Stimulated activated CD4-positive, alpha-beta T cell treated with anti-CD3 and anti-CD28 coated beads, Interleukin-4, amount 100 ng/mL, for 24 hours (primary cell): ENCODE measurements at places on chromosomes 2 and 18.

GRCh38 chr2:227016894-227017293 lies 147.1 kb downstream of the COL4A4 start:
- DNase-seq: no peak

DNA sequence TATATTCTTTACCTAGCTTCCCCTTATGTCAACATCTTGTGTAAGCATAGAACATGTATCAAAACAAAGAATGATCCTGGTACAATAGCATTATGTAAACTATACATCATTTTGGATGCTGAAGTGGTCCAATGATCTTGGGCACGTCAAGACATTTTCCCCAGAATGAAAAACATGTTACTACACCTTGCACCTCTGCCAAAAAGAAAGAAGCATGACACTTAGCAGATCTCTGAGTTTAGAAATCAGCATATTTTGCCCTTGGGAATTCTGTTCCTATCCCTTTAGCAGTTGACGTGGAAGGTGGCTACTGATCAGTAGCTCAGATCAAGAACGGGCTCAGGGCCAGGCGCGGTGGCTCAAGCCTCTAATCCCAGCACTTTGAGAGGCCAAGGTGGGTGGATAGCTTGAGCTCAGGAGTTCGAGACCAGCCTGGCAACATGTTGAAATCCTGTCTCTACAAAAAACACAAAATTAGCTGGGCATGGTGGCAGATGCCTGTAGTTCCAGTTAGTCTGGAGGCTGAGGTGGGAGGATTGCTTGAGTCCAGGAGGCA lies 1.7 kb upstream of the LCLAT1 start:
- DNase-seq: no peak

DNA sequence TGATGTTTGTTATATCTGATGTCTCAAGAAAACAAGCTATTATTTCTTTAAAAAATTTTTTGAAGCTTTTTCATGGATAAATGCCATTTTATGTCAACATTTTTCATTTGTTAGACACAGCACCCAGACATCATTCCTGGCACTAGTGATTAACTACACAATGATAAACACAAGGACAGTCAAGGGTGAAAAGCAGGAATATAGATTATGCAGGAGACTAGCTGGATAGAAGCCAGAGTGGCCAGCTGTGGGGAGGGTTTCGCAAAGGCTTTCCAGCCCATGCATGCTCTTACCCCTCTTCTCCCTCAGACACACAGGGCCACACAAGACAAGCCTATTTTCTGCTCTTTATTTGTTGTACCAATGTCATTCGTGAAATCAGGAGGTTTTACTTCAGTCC lies 127.1 kb upstream of the TTC39C start:
- DNase-seq: no peak

DNA sequence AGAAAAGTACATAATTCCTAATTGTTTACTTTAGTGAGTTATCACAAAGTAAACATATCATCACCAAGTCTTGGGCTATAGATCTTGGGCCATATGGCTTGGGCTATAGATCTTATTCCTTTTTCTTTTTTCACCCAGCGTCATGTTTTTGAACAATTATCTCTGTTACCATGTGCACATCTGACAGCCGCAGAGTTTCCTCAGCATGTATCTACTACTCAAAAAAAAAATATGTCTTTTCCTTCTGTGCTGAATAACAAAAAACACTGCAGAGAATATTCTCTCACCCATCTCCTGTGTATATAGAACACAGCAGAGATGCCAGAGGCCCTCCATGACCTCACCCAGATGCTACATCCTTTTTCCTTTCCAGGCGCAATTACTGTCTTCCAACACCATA lies 76.2 kb upstream of the MYO3B start:
- DNase-seq: no peak

GRCh38 chr18:670522-670921 lies 13.1 kb downstream of the TYMS start:
- no peak for DNase-seq

DNA sequence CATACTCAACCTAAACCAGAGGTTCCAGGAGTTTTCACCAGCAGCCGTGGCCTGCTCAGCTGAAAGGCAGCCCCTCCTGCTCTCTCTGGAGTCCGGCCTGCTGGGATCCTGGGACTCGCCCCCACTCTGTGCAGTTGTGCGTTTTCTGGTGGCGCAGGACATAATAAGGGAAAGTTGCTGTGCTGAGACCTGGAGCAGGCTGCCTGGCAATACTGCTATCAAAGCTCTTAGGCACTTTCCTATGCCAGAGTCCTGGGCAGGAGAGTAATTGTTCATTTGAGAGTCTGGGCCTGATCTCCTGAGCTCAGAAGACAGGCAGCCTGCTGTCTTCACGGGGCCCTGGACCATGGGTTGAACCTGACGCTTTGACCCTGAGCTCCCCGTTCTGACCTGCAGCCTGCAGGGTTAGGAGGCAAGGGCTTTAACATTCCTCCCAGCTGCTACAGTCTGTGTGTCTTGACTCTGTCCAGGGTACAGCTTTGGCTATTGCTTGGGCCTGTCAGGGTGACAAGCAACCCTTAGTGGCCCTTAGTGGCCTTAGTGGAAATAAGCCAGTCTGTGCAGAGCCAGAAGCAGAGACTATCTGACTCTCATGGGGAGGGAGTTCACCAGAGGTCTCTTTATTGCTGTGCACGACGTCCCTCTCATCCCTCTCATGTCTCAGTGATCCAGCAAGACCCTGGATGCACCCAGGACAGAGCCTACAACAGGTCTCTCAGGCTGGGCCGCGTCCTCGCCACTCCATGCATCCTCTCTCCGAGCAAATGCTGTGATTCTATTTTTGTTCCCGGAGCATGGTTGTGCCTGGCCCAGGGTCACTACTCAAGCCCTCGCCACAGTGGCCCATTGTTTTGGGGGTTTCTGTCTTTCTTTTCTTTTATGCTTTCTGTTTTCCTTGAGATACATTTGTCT lies 60.6 kb downstream of the ACKR3 start:
- no peak for DNase-seq
